Stimulated activated CD4-positive, alpha-beta T cell treated with anti-CD3 and anti-CD28 coated beads, Interleukin-1b, Interleukin-23, amount 100 ng/mL, for 24 hours (primary cell): ENCODE measurements at places on chromosomes 1 and 21.

DNA sequence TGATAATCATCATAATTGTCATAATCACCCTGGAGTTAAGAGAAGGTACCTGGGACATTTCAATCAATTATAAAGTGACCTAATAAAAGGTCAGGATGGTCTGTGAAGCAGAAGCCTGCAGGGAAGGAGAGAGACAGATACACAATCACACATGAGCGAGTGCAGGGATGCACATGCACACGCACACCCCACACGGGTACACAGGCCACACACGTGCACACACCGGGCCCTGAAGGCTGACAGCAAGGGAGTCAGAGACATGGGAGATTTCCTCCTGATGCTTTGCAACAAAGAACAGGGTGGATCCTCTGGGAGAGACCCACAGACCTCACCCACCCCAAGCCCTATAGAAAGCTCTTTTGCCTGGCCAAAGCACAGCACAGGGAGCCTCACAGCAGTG lies 82.3 kb upstream of the ZC3H12A start:
- no peak for DNase-seq

DNA sequence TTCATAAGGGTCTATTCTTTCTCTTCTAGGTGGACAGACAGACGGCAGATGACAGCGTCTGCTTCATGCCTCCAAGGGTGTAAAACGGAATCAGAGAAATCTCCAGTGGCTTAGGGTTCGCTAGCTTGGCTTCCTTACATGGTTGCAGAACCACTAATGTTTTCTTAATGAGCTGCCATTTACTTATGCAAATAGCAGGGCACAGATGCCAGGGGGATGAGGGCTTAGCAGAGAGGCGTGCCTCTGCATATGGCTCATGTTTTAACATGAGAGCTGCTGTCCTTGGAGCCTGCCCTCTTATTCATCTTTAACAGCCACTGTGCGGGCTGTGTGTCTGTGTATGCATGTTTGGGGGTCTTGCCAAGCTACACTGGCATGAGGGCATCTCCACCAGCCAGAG lies 119.6 kb downstream of the IER5 start:
- no peak for DNase-seq

DNA sequence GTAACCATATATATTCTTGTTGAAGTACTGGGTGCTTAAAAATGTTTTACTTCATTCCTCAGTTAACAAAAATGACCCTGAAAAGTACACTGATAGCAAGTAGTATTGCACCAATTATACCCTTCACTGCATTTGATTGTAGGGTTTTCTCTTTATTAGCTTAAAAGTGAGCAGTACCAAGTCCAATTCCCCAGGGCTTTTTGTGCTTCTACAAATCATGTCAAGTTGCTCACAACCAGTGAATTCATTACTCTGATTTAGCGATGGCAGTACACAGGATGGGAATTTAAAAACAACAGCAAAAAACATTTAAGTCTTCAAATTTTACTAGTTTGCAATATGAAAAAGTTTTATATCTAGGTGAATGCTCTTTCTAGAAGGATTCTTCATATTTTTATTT lies 436.4 kb downstream of the PTBP2 start:
- DNase-seq: no peak

DNA sequence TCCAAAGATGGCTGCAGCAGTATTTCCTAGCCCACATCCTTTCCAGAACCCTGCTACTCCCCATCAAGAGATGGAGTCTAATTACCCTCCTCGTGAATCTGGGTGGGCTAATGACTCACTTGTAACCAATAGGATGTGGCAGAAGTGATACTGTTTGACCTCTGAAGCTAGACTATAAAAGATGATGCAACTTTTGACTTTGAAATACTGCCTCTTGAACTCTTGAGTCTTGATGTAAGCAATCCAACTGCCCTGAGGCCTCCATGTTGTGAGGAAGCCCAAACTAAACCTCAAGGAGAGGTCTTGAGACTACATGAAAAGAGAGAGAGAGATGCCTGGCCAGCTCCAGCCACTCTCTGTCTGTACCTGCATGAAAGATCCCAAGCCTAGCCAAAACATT lies 29.5 kb downstream of the LMO4 start:
- DNase-seq: no peak

DNA sequence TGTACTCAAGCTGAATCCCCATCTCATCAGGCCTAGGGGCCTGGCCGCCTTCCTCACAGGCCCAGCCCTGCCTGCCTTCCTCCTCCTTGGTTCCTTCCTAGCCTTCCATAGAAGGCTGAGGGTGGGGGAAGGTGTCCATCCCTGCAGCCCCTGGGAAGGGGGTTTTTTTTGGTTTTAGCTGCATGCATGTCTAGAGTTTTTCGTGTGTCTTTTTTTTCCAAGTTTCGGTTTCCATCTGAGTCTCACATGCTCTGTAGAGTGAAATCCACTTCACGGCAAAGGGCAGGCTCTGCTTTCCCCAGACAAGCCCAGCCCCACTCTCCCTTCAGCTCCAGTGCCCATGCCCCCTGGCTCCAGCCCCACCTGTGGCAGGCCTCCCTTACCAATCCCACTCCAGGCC lies 32.1 kb downstream of the GRHL3 start:
- DNase-seq: no peak

DNA sequence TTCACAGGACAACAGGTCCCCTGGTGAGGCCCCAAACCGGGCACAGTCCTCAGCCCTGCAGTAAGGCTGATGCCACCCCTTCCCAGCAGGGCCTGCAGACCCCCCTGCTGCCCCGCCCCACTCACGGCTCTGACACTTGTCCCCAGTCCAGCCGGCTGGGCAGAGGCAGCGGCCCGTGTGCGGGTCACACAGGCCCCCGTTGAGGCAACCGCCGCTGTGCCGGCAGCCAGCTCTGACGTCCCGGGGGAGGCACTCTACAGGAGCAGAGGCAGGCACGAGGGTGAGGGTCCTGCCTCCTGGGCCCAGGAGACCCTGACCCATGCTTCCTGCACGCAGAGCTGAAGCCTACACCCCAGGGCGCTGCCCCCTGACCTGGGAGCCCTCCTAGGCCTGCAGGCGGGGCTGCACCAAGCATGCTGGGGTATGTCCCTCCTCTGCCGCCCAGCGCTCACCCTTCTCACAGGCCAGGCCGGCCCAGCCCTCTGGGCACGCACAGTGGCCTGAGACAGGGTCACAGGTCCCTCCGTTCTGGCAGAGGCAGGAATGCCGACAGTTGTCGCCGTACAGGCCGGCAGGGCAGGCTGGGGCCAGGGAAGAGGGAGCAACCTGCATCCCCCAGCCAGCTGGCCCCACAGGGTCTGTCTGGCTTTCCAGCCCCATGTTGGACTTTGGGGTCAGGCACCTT lies 43.9 kb downstream of the ARHGEF16 start:
- no peak for DNase-seq
